Mesenchymal stem cell (in vitro differentiated cells and primary cell): ENCODE measurements at places on chromosomes 3 and 15.

GRCh38 chr15:67720556-67721175 lies 104.6 kb upstream of the SKOR1 start:
- H3K27ac ChIP-seq, result no peak overlapping the region
- no peak overlapping the region for H3K4me3 ChIP-seq
- H3K36me3 ChIP-seq, result peaks cover 12% of the 10 kb centered on the region
- no peaks in the 10 kb centered on the region for H3K27me3 ChIP-seq

DNA sequence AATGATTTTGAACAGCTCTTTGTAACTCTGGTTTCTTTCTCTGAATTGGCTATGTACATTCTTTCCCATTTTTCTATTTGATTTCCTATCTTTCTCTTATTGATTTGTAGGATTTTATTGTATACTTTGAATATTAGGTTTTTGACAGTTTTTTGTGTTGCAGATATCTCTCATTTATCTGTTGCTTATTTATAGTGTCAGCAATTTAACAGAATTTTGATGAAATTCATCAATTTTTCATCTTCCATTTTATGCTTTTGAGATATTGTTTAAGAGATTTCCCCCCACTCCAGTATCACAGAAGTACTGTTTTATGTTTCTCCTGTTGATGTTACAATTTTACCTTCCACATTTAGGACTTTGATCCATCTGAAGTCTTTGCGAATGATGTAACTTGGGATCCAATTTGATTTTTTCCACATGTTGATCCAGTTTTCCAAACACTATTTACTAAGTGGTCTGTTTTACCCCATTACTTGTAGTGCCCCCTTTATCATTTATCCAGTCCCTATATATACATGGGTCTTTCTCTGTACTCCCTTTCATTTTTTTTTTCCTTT lies 46.1 kb downstream of the XYLB start:
- H3K4me1 ChIP-seq, result no peaks in the 10 kb centered on the region
- H3K36me3 ChIP-seq, result no peaks in the 10 kb centered on the region
- H3K27me3 ChIP-seq, result no peaks in the 10 kb centered on the region
- no peak overlapping the region for H3K27ac ChIP-seq

- no peak overlapping the region for H3K27ac ChIP-seq
- no peaks in the 10 kb centered on the region for H3K27me3 ChIP-seq
- H3K4me3 ChIP-seq, result no peak overlapping the region
Observed at GRCh38 chr15:90690585-90690984, 26.6 kb upstream of the BLM start.

GRCh38 chr3:127484601-127485388 lies 105.7 kb downstream of the TPRA1 start:
- no peak overlapping the region for H3K27ac ChIP-seq
- H3K4me1 ChIP-seq, result peaks cover 2% of the 10 kb centered on the region
- H3K36me3 ChIP-seq, result no peaks in the 10 kb centered on the region
- no peak for DNase-seq
- peaks cover 21% of the 10 kb centered on the region for H3K27me3 ChIP-seq

GRCh38 chr3:168817177-168817576 lies 721.5 kb upstream of the GOLIM4 start:
- H3K4me1 ChIP-seq, result no peaks in the 10 kb centered on the region
- no peak for DNase-seq
- H3K27ac ChIP-seq, result no peak overlapping the region
- no peak overlapping the region for H3K4me3 ChIP-seq

DNA sequence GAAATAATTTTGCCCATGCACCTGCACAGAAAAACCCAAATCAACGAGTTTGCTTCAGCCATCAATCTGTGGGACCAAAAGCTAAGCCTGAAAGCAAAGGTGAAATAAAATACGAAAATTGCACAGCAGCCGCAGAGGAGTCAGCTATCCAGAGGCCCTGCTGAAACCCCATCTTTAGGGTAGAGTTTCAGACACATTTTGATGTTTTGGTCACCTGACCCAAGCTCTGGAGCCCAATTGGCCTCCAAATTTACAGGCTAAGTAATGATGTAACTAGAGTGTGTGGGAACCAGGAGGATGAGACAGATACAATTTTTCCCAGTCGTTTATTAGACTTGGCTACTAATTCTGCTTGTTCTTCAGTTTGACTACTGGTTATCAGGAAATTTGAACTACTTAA lies 308.6 kb upstream of the ATP11B start:
- H3K27me3 ChIP-seq, result no peaks in the 10 kb centered on the region
- no peaks in the 10 kb centered on the region for H3K36me3 ChIP-seq
- DNase-seq, result no peak
- no peaks in the 10 kb centered on the region for H3K4me1 ChIP-seq
- no peak overlapping the region for H3K27ac ChIP-seq
- no peak overlapping the region for H3K4me3 ChIP-seq

- peaks cover 56% of the 10 kb centered on the region for H3K27me3 ChIP-seq
- no peak overlapping the region for H3K27ac ChIP-seq
- peaks cover 2% of the 10 kb centered on the region for H3K4me1 ChIP-seq
- no peak for DNase-seq
- H3K4me3 ChIP-seq, result no peak overlapping the region
Observed at GRCh38 chr15:69999392-70000085, 98.2 kb downstream of the TLE3 start.
